Diencephalon (tissue), 1 donor: ENCODE measurements at places on chromosomes 13 and 19. TPM values are rescaled to one million over a fixed set of nuclear protein-coding genes. Genes with fewer than 3 reads are reported as not detected.

Gene PGLYRP2
- not detected for total RNA-seq

Gene ZNF443
- 12.5 TPM for total RNA-seq

Gene FCER2
- total RNA-seq = 0.46 TPM

Gene CILP2
- total RNA-seq = 1.8 TPM

Gene TMEM205
- 53.1 TPM for total RNA-seq

Gene MAP2K2
- 84.7 TPM for total RNA-seq

Gene RASIP1
- total RNA-seq = 4.8 TPM

Gene UBE2L5
- total RNA-seq = 0.92 TPM

Gene ZNF101
- total RNA-seq = 9.2 TPM

Gene C19orf38
- 1.2 TPM for total RNA-seq

Gene FUT1
- 10.8 TPM for total RNA-seq

Gene GSX1
- total RNA-seq = 0.92 TPM

Gene SLITRK6
- 48.4 TPM for total RNA-seq

Gene GEMIN7
- total RNA-seq = 12.5 TPM

Gene SOX1
- total RNA-seq = 14.1 TPM

Gene IGSF23
- total RNA-seq = not detected

Gene CBY2
- total RNA-seq = not detected

Gene SLC7A9
- total RNA-seq = 0.69 TPM

Gene FAM124A
- total RNA-seq = 6.5 TPM

Gene ZNF738
- total RNA-seq = 39.7 TPM

Gene KPNA3
- 63.9 TPM for total RNA-seq

Gene ZNF154
- total RNA-seq = 31.4 TPM

Gene URAD
- not detected for total RNA-seq

Gene CYP4F11
- 0.23 TPM for total RNA-seq

Gene NTN5
- not detected for total RNA-seq

Gene KIR2DL1
- total RNA-seq = not detected

Gene APOC1
- 17.8 TPM for total RNA-seq

Gene CD177
- 1.8 TPM for total RNA-seq
